NCI-H774 (cell line): ENCODE measurements at places on chromosomes 3 and 15.

- DNase-seq: no peak
Measured at GRCh38 chr15:25787855-25788520, 75.1 kb downstream of the ATP10A start.

- DNase-seq: no peak
Measured at GRCh38 chr3:178567611-178568010, 31.4 kb downstream of the KCNMB2 start.

DNA sequence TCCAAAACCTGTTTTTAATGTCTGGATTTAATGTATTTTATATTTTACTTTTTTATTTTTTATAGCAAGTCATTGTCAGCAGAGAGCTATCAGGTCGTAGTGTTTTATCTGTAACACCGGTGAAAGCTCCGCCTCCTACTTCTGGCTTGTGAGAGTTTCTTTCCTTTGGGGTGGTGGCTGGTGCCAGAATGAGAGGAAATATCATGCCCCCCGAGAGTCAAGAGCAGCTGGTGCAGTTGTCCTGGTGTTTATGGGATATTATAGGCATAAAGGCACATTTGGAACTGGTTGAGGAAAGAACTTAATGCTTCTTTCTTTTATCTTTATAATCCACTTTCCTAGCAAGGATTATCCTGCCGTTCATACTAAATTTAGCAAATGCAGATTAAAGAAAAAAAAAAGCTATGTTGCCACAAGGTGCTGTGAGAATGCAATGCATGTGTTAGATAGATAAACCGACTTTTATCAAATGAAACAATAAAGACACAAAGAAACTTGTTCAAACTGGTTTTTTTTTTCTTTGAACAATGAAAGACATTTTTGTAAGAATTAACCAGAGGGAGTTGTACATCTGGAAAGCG is 260.1 kb upstream of the PLSCR5 start:
- DNase-seq: no peak

DNA sequence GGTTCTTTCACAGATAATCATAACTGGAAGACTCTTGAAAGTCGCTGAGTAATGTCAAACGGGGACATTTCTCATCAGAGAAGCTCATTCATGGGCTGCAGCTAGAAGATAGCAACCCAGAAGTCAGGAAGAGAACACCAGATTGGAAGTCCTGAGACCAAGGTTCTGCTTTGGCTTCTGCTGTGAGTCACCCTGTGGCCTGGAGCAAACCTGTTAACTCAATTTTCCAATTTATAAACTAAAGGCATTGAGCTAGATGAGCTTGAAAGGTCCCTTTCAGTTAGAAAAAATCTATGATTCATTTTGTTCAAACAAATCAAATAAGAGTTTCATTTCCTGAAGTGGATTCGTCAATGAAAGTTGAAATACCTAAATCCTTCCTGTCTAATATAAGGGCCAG is 402.2 kb downstream of the EPHB1 start:
- DNase-seq: no peak

DNA sequence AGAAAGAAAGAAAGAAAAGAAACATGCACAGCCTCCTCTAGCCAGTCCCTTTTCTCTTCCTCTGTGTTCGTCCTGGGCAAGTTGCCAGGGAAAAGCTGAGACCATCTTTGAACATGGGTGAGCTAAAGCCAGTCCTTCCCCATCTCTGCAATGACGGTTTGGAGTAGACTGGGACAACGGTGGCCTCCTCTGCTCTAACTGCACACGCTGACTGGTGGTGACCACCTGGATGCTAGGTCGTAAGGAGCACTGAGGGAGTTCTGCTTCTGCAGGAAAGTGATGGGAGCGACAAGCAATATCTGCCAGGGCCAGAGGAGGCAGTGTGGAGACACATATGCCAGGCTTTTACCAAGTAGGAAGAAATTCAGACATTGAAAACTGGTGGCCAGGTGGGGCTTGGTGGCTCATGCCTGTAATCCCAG is 111.7 kb downstream of the NUP210 start:
- no peak for DNase-seq

GRCh38 chr15:76108021-76108723 is 48.4 kb downstream of the TMEM266 start:
- DNase-seq: no peak

DNA sequence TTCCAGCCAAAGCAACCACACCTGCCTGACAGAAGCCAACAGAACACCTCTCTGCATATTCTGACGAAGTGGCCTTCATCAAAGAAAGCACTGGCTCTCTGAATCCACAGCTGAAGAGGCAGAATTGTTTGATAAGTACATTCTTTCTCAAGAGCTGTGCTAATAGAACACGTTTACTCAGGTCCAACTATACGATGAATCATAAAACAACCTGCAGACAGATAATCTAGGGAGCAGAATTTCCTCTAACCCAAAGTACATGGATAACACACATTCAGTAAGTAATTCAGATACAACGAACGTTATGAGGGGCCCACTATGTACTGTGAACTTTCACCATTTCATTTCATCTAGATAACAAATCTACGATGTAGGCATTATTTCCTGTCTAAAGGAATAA is 25.4 kb downstream of the ALDH1A2 start:
- no peak for DNase-seq
